Activated T-cell treated with anti-CD3 and anti-CD28 coated beads, Interleukin-2, amount 50 U/mL, for 72 hours (primary cell): ENCODE measurements at places on chromosomes 3 and 15. TPM values are rescaled to one million over a fixed set of nuclear protein-coding genes. Genes with fewer than 3 reads are reported as not detected.

TEX55 gene
- total RNA-seq: not detected

DNA sequence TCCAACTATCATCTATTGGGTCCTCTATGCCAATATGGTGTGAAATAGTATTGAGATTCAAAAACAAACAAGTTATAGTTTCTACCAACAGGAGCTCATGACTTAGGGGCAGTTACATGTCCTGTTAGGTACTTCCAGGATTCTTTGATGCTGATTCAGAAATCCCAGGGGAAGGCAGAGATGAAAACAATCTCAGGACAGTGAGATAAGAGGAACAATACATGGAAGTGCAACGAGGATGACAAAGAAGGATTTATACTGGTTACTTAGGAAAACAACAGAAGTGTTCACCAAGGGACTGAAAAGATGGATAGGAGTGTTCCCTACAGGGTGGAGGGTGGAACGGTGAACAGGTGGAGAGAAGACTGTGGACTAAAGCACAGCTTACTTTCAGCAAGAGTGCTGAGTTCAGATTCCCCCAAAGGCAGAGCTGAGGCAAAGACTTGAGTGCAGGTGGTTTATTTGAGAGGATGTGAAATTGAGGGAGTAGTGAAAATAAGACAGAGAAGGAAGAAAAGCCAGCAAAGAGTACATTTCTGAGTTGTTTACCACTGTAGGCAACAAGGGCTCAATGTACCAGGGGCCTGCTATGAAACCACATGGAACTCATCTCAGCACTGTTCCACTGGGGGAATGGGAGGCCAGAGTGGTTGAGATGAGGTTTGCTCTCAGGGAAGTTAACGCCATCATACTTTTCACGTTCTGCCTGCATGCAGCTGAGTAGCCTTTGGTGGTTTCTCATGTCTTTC, 68.1 kb downstream of the TRIM69 start:
- no peak for DNase-seq

DNA sequence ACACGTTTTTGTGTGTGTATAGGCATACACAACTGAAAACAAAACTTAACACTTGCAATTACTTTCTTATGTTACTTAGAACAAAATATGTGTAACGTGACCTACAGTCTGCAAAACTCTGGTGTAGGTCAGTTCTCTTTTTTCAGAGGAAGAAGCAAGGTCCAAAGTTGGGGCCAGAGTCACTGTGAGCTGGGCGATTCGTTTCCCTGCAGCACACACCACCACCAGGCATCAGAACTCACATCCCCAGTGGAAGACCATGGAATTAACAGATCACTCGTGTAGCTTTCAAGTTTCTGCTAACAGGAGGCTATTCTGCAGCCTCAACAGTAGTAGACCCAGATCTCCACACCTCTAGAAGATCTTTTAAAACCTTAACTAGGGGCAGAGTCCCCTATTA, 25.8 kb downstream of the ANP32A start:
- DNase-seq: no peak

AGBL1 gene
- total RNA-seq: not detected

DNA sequence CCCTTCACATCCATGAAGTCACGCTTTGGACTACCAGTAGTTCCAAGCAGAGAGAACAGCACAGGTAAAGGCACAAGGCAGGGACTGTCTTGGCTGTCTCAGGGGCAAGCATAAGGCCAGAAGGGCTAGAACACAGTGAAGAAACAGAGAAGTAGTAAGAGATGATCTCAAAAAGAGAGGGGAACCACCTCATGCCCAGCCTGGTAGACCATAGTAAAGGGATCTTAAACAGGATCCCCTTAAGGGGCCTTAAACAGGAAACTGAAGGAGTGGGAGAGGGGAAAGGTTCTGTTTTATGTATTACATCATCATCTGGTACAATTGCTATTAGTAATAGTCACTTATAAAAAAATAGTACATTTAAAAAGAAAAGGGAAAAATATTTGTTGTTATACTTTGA, 25.8 kb downstream of the P2RY1 start:
- no peak for DNase-seq

- DNase-seq: no peak
These were observed 30.0 kb downstream of the RGMA start for GRCh38 chr15:93058904-93059427.

GRCh38 chr15:60656041-60656440, 177.1 kb upstream of the ICE2 start:
- no peak for DNase-seq

PLXND1 gene
- total RNA-seq: 4.1 TPM

DNA sequence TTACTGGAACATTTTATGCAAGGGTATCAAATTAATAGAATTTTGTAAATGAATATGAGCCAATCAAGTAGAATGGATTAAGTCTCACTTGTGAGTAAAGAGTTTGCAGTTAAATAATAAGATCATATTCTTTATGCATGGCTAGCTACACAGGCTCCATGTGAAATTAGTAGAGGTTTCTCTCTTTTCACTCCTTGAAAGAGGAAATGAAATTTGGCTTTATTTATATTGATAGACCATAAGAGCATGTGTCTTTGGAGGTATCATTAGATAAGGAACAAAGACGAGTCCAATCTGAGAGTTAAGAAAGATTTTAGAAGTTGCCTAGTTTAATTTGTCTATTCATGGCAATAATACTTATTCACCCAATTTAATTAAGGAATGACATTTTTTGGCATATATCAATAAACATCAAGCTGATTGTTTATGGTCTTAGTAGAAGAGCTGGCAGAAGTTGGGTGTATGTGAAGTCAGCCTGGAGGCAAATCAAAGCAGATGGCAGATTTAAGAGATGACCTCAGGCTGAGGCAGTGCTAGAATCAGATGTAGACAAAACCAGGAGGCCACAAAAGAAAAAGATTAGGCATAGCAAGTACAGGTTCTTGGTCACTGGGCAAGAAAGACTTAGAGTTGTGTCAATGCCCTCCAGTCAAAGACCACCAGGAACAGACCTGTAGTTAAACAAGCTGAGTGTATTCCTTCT, 406.5 kb upstream of the ARHGEF26 start:
- DNase-seq: no peak

- DNase-seq: no peak
These were observed 40.5 kb upstream of the PIK3CB start for GRCh38 chr3:138875096-138875753.

GRCh38 chr15:35117543-35118265, 32.6 kb upstream of the NANOGP8 start:
- DNase-seq: no peak

DNA sequence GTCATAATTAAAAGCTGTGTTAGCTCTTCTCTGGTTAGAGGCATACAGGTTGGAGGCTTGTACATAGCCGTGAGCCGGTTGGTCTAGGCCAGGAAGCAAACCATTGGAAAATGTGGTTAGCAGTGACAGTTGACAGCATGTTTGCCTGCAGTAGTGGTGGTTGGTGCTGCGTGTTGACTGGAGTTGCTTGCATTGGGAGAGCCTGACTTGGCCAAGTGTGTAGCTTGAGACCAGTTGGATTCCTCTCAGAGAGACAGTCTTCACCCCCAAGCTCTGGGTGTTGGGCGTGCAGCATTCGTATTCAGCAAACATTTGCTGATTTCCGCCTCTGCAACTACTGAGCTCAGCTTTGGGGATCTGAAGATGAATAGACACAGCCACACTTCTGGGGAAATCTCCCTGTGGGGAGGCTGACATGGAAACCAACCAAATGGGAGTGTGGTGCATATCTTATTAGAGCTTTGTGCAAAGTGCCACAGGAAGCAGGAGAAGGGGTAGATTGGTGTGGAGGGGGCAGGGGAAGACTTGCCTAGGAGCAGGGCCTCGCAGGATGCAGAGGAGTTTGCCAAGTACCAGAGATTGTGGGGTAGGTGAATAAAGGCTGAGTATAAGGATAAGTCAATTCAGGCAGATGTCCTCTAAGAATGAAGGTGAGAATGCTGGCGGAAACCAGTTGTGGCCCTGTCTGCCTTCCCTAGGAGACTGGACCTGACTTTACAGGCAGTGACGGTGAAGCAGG, 83.5 kb downstream of the IGF1R start:
- no peak for DNase-seq

GRCh38 chr15:31559786-31560185, 233.2 kb downstream of the KLF13 start:
- DNase-seq: no peak

ZKSCAN7 gene
- total RNA-seq: 2.8 TPM

- DNase-seq: no peak
These were observed 10.2 kb upstream of the DLG1 start for GRCh38 chr3:197308591-197308990.

- DNase-seq: peak; percentile 46
These were observed at the start of gene MAPKAPK3 for GRCh38 chr3:50617096-50617791. MAPKAPK3 (plus strand) TSS chr3:50617151; CDS start chr3:50617566, 415 bp downstream.

PCSK6 gene
- total RNA-seq: 0.51 TPM

DNA sequence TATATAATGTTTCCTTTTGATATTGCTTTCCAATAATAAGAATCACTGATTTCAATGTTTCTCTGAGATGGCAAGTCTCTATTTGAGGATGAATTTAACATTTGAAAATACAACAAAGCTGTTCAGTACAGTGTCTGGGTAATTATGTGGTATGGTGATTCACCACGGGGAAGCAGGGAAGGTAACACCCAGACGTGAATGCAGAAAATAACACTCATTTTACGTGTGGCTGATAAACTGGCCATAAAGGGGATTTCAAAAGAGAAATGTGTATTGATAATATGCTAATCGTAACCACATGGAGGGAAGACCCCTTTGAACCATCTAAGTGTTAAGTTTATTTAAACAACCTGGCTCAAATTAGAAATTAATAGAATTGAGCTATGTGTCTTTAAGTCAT, 344.6 kb downstream of the GRM7 start:
- DNase-seq: no peak

DNA sequence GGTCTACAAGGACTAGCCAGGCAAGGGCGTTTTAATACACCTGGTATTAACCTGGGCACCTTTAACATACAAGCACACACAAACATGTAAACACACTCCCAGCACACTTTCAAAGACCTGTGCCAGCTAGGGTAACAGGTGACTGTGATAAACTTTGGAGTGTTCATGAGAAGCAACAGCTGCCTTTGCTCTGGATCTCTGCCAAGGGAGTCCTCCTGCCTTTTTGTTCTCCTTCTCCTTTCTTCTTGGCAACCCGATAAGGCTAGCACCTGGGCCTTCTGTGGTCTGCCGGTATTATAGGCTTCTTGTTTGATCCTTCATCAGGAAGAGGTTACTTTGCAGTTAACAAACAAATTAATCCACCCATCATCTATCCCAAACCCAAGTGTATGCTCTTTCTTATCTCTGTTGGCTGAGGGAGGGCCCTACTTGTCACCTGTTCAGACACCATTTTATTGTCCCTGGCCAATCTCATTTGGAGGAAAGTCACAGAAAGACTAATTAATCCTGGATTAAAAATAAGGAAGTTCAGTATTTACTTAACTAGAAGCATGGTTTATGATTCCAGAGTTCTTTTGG, at the start of gene RETNLB:
Gene RETNLB (minus strand): TSS at position 7 of the 579 bp plus-strand sequence. CDS start 225 bp downstream, outside the sequence.
- DNase-seq: no peak

SAMMSON gene
- total RNA-seq: not detected

- no peak for DNase-seq
These were observed 20.0 kb downstream of the MRPL46 start for GRCh38 chr15:88447206-88447605.

- DNase-seq: no peak
These were observed 61.2 kb downstream of the TSC22D2 start for GRCh38 chr3:150469031-150469930.

GRCh38 chr15:92638291-92638708, 17.3 kb downstream of the FAM174B start:
- no peak for DNase-seq

GRCh38 chr3:50164984-50165909, 10.1 kb downstream of the SEMA3F start:
- no peak for DNase-seq
